NCI-H345 (cell line): ENCODE measurements at places on chromosomes 3 and 15.

GRCh38 chr3:5095886-5096285, 26.2 kb upstream of the ARL8B start:
- DNase-seq: no peak

GRCh38 chr3:5305684-5305989, 118.1 kb downstream of the EDEM1 start:
- DNase-seq: no peak

DNA sequence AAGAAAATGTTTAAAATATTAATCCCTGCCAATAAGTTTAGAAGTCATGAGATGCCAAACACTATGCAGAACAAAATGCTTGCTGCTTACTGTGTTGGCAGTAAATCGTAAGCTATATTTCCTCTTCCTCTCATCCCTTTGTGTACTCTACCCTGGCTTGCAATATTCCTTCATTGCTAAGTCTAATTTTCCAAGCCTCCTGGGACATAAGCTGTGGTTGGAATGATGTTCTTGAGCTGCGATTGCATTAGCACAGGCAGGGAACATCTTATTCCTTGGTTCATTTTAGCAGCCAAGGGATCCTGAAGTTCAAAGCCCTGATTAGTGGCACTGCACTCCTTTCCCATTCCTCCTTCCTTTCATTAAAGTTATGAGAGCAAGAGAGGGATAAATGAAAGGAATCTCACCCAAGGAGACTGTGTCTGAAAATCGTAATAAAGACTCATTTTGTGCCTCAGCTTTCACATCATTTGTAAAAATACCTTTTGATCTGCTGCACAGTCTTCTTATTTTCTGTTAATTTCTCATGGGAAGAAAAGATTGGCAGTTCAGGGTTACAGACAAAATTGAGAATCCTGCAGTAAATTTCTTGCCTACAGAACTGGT, 535.2 kb downstream of the OCA2 start:
- no peak for DNase-seq

- no peak for DNase-seq
These were observed 51.6 kb downstream of the ATG7 start for GRCh38 chr3:11323813-11324212.

GRCh38 chr3:13276438-13277195, 143.5 kb downstream of the NUP210 start:
- DNase-seq: no peak

DNA sequence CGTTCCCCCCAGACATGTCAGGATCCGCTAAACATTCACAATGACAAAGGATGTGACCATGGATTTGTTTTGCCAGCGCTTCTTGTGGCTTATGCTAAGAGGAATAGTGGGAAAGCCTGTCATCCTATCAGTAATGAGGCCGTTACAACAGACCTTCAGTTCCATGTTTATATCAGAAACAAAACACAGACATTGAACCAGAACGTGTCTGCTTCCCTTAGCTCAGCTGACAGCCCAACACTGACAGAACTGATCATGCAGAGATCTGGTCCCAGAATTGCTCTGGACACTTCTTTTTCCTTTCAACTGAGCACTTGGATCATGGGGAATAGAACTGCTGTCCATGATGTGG, 58.3 kb upstream of the MYZAP start:
- DNase-seq: no peak

GRCh38 chr15:69666441-69666882, 213.8 kb downstream of the RPLP1 start:
- DNase-seq: no peak

DNA sequence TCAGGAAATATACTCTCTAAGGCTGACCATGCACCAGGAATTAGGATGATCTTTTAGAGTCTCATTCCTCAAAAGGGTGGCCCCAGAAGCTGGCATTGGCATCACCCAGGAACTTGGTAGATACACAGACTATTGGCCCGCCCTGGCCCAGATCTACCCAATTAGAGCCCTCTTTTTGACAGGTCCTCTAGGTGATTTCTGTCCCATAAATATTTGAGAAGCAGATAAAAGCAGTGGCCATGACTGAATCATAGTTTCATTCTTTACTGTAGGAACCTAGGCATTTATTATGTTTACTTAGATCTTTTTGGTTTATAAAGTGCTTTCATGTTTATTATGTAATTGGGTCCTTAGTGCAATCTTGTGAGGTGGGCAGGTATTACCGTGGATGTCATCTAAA, 7.6 kb downstream of the TLNRD1 start:
- DNase-seq: no peak

DNA sequence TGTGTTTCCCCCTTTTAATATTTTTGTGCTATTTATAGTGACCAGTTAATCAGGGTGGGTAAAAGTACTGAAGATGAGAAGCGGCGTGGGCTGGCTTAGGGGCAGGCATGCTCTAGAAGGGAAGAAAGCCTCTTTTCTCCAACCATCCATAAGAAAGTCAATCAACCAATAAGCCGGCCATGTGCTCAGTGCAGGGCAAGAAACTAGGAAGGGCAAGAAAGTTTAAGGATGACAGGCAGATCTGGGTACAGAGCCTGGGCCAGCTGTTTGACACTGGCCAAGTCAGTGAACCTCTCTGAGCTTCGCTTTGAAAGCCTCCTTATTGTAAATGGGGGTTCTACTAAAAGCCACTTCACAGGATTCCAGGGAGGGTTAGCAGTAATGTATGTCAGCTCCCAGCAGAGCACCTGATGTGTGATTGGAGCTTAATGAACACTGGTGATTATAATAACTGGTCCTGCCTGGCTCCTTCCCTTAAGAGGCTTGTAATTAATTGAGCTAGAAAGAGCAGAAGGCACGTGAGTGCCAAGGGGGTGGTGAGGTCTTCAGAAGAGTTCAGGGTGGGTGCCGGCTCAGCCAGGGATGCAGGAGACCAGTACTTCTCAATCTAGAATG, 5.7 kb upstream of the CHRNA3 start:
- DNase-seq: no peak
